ENCODE measurements at places on chromosomes 3 and 15.

DNA sequence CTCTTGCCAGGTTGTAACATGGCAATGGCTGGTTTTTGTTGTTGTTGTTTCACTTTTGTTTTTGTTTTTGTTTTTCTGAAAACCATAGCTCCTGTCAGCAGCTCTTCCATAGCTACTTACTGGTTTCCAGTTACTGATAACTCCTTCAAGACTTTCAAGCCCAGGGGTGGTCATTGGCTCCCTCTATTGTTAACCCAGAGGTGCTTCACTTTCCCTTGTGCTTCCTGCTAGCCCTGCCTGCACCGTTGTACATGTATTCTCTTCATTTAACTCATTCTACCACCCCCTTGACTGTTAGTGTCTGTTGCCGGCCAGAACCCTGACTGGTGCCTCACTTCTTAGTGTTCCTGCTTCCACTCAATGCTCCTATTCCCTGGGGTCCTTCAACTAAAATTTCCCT is 4.2 kb upstream of the TRAT1 start:
- peak; percentile 57 for DNase-seq

DNA sequence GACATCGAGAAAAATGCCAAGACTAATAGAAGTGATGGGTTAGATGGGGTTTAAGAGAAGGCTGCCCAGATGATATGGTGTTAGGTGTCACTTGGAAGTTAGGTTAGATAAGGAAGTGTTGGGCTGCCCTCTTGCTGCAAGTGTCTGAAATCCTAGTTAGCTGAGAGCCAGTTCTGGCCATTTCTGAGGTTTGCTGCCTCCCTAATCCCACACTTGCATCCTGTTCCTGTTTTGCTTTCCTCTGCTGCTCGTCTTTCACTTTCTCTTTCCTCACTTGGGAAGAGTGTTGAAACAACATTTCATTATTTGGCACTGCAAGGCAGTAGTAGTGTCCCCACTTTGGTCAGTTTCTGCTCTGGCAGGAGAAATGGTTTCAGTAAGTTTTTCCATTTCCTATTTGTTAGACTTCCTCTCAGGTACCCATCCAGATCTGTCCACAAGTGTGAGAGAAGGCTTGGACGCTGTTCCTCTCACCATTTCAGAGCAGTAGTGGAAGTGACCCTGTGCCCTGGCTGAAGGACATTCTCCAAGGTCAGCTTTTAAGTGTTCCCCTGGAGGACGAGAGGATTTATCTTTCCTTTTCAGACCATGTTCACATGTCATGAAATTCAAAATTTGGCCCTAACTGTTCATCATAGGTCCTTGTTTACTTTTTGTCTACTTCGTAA is 93.3 kb downstream of the ADAMTSL3 start:
- DNase-seq, result no peak

GRCh38 chr3:58659051-58659675 is 7.4 kb downstream of the FAM3D start:
- DNase-seq, result no peak

- DNase-seq, result no peak
Measured at GRCh38 chr15:27902680-27903385, 196.3 kb downstream of the OCA2 start.

GRCh38 chr15:23039917-23040281 is 530 bp upstream of the TUBGCP5 start:
- DNase-seq, result no peak

- no peak for DNase-seq
Measured at GRCh38 chr3:14879211-14879874, 60.6 kb downstream of the FGD5 start.

- peak; percentile 87 for DNase-seq
Measured at GRCh38 chr15:101206176-101206591, 45.7 kb downstream of the CHSY1 start.

DNA sequence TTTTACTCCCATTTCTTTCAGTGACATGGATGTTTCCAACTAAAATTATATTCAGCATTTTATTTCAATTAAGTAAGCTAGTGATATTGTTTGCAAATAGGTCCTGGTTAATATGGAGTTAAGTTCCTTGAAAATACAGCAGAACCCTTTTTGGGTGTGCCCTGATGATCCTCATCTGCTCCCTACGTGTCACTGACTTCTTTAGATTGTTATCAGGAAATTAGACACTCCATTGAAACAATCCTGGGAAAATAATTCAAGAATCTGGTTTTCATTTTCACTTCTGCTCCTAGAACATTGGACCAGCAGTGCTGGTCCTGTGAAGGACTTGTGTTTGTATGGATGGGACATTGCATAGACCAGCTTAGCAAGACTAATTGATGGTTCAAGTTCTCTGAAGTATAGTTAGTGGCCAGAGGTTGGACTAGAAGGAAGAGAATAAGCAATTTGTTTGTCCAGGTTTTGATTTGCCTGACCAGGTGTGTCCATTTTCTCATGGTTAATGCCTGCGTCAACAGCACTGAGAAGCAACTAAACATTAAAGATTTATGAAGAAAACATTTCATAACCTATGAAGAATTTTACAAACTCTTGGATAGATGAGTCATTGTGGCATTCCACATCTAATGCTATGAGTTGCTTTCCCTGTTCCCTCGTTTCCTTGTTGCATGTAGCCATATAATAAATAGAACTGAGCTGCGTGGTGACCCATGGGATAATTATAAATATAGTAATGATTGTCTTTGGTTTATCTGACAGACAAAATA is 95.8 kb downstream of the ZPLD1 start:
- no peak for DNase-seq

DNA sequence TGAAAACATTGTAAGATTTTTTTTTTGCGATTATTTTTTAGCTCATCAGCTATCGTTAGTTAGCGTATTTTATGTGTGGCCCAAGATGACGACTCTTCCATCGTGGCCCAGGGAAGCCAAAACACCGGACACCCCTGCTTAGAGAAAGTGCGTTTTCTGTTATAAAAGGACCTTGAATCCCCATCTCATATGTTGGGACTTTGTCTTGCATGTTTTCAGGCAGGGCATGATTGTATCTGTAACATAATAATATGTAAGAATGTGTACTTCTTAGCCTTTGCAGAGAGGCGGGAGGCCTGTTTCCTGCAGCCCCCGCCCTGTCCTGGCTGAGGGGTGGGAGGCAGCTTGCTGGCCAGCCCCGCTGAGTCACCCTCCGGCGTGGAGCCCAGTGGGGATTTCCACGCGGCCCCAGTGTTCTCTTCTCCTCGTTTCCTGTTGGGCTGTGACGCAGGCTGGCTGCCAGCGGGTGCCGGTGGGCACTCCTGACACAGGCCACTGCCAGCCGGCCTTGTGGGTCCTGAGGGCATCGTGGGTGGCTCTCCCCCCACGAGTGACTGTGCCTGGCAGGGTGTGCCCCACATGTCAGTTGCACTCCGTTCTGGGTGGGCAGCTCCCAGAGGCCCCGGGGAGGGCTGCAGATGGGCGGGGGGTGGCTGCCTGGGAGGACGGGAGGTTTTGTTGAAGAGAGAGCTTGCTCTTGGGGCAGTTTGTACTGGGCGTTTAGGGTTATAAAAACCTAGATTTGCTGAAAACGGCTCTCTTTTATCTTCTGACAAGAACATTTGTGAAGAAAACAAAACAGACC is 55.6 kb downstream of the SMAD3 start:
- DNase-seq, result peak; percentile 87

DNA sequence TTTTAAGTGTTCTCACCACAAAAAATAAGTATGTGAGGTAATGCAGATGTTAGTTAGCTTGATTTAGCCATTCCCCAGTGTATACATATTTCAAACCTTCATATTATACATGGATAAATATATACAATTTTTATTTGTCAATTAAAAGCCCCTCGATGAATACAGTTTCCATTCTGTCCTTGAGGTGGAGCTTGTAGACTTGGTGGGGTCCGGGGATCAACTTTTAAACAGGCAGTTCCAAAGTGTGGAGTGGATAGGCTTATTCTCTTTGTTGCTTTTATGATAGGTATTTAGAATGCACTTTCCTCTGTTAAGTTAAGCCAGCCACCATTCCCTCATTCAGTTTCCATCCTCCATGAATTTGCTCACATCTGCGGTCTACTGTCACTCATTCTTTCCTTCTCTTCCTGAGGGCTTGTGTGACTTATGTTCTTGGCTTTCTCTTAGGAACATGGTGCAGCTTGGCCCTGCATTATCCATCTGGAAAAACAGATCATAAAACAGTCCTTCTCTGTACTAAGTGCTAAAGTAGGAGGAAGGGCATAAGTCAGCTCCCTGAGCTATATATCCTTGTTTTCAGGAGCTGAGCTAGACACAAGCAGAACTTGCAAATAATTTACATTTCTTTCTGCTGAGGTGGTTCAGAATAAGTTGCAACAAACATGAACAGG is 149.1 kb downstream of the NFKBIZ start:
- DNase-seq, result no peak

GRCh38 chr3:42533161-42533897 is 30.9 kb downstream of the VIPR1 start:
- DNase-seq, result no peak

DNA sequence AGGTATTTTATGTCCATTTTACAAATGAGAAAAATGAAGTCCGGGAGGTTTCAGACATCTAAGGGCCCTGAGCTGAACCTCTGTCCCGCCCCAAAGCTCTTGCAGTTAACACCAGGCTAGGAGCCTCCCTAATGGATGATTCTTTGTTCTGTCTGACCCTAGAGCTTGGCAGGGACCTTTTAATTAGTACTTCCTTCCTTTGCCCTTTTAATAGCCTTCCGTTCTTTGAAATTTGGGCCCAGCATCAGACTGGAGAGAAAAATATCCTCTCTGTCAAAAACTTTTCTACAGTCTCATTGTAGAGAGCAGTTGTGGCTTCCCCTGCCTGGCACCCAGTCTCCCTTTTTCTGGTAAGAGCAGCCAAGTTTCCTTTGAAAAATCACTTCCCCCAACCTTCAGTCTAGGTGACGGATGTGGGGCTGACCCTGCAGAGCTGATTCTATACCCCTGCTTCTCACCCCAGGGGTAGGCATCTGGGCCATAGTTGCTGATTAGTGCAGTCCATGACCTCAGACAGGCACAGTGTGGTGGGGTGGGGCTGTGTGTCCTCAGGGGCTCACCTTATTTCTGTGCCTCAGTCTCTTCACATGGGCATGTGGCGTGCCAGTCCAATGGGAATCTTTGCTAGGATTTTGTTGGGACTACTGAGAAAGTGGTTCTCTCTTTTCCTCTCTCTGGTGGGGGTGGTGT is 220.4 kb downstream of the ADAMTS9 start:
- DNase-seq, result no peak

- no peak for DNase-seq
Measured at GRCh38 chr3:157098121-157098822, 61.7 kb downstream of the CCNL1 start.

GRCh38 chr15:96553451-96553850 is 223.0 kb downstream of the NR2F2 start:
- DNase-seq, result no peak

- DNase-seq, result no peak
Measured at GRCh38 chr3:88028876-88029275, 29.9 kb downstream of the CGGBP1 start.

DNA sequence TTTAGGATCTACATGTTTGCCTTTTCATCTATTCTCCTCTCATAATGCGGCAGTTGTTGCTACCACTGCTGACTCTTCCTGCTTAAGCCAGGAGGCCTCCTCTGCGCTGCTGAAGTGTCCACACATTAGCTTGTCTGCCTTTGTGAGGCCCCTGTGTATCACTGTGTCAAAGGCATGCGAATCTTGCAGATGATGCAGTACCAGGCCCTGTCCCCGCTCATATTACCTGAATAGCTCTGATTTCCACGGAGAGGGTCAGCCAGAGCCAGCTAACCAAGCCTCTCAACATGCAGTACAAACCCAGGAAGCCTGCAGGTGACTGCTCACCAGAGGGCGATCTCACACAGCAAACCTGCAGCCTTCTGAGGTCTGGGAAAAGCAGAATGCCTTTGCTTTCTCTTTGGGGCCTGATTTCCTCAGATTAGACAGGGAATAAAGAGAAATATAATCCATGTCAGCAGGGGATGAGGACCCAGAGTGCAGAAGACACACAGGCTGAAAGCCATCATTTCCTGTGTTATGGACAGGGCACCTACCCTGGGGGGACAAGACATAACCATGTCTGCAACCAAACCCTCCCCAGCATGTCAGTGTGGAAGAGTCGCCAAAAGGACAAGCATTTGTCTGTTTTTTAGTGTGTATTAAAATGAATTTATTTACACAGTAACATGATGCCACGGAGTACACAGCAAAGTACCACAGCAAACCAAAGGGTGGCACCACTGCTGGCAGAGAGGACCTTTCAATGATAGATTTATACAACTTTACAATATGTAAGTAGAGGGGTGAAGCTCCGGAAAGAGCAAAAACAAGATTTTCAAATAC is 36.8 kb upstream of the TSPAN3 start:
- DNase-seq, result peak; percentile 34

GRCh38 chr3:138202945-138203701 is 16.0 kb downstream of the ARMC8 start:
- DNase-seq, result no peak

- no peak for DNase-seq
Measured at GRCh38 chr15:90886291-90886614, 1.9 kb downstream of the FES start.

DNA sequence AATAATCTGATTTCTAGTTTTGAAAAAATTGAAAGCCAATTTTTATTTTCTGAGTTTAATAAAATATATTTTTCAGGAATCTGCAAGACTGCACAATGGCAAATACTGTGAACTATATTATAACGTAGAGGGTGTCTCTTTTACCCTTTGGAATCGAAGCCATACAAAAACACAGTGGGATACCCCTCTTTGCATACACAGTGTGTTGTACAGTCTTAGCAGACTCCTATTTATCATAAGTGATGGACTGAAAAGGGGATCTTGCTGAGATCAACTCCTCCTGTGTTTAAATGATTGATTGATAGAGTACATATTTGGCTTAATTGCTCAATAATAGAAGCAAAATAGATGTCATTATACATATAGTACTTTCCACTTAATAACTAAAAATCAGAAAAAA is 981.2 kb downstream of the NSUN3 start:
- no peak for DNase-seq

DNA sequence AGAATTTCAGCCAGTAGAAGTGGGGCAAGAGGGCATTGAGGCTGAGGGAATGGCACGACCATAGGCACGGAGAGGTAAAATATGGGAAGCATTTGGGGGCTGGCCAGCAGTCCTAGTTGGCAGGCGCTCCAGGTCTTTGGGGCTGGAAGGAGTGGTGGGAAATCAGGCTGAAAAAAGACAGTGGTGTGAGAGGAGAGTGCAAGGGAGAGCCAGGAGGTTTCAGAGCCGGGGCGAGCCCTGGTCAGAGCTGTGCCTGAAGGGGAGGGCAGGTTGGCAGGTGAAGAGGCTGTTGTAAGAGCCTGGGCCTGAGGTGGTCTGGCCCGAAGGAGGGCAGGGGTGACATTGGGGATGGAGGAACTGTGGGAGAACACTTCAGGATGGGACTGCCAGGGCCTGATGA is 1.6 kb upstream of the IDH3A start:
- DNase-seq, result no peak
